ENCODE measurements at places on chromosomes 6 and 20. TPM values are rescaled to one million over a fixed set of nuclear protein-coding genes. Genes with fewer than 3 reads are reported as not detected.

The PACSIN1 gene
- not detected for total RNA-seq

DNA sequence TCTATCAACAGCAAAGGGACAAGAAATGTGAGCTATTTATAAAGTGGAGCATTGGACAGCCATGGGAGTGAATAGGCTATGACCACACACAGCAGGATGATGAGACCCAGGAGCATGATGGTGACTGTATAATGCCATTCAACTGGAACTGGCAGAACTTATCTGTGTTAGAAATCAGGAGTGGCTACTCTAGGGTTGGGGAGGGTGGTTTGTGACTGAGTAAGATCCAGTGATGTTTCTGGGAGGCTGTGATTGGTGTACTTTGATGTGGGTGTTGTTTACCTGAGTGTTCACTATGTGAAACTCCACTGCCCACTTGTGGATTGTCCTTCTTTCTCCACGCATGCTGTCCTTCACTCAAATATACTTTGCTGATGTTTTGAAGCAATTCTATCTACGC, 11.5 kb upstream of the HLA-B start:
- peaks cover 56% of the 10 kb centered on the region for H3K27me3 ChIP-seq
- DNase-seq, result no peak
- H3K36me3 ChIP-seq, result peaks cover 4% of the 10 kb centered on the region

The PAK5 gene
- not detected for total RNA-seq

GRCh38 chr20:64035933-64036345, at the start of gene C20orf204:
C20orf204 (plus strand) TSS chr20:64036182; CDS start chr20:64036324, 142 bp downstream.
- peak; percentile 65 for DNase-seq
- H3K4me1 ChIP-seq, result peaks cover 48% of the 10 kb centered on the region
- peak within 1 kb of the TSS; percentile 95 for H3K27ac ChIP-seq
- H3K27me3 ChIP-seq, result no peaks in the 10 kb centered on the region

The CYB5R4 gene
- 24.7 TPM for total RNA-seq

GRCh38 chr6:143677891-143678791, at the start of gene PHACTR2:
PHACTR2 (plus strand) TSS chr6:143677965; CDS start chr6:143678164, 199 bp downstream.
- DNase-seq, result peak; percentile 79
- H3K4me3 ChIP-seq, result peak within 1 kb of the TSS; percentile 84
- peaks cover 46% of the 10 kb centered on the region for H3K27me3 ChIP-seq
- no peak within 1 kb of the TSS for H3K27ac ChIP-seq
- peaks cover 15% of the 10 kb centered on the region for H3K36me3 ChIP-seq
- H3K4me1 ChIP-seq, result peaks cover 14% of the 10 kb centered on the region

The HLA-DRB1 gene
- 14.2 TPM for total RNA-seq

The SYCP2L gene
- not detected for total RNA-seq

DNA sequence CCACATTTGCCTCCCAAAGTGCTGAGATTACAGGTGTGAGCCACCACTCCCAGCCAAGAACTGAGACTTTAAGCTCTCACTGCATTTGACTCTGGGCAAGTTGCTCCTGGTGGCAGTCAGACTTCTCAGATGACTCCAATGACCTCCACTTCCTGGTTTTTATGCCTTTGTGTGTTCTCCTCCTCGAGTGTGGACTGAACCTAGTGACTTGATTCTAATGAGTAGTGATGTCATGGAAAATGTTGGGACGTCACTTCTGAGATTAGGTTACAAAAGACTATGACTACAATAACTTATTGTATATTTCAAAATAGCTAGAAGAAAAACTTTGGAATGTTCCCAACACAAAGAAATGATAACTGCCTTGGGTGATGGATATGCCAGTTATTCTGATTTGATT, 12.0 kb downstream of the SPINT3 start:
- H3K4me1 ChIP-seq, result peaks cover 9% of the 10 kb centered on the region
- H3K36me3 ChIP-seq, result no peaks in the 10 kb centered on the region
- H3K4me3 ChIP-seq, result no peak overlapping the region
- H3K27me3 ChIP-seq, result peaks cover 20% of the 10 kb centered on the region
- no peak overlapping the region for H3K27ac ChIP-seq

Data from activated CD4-positive, alpha-beta T cell treated with anti-CD3 and anti-CD28 coated beads, Interleukin-2, amount 10 ng/mL, durations not matched to agents 24 days and 14 days (primary cell).